ENCODE measurements at places on chromosomes 7 and 10. TPM values are rescaled to one million over a fixed set of nuclear protein-coding genes. Genes with fewer than 3 reads are reported as not detected.

CHPF2 gene
- 13.6 TPM for polyA plus RNA-seq

NUTM2E gene
- polyA plus RNA-seq, result not detected

GPR26 gene
- not detected for polyA plus RNA-seq

CCDC7 gene
- polyA plus RNA-seq, result 0.96 TPM

LFNG gene
- 13.7 TPM for polyA plus RNA-seq

ANXA7 gene
- 36.7 TPM for polyA plus RNA-seq

NUP42 gene
- polyA plus RNA-seq, result 17.3 TPM

TFR2 gene
- 0.53 TPM for polyA plus RNA-seq

VAX1 gene
- polyA plus RNA-seq, result not detected

TFPI2 gene
- 0.38 TPM for polyA plus RNA-seq

FAM25G gene
- 6.3 TPM for polyA plus RNA-seq

GDF10 gene
- polyA plus RNA-seq, result 0.33 TPM

CLRN3 gene
- polyA plus RNA-seq, result not detected

PNLIP gene
- 0.14 TPM for polyA plus RNA-seq

ERVW-1 gene
- not detected for polyA plus RNA-seq

GJD4 gene
- polyA plus RNA-seq, result not detected

CARD11 gene
- polyA plus RNA-seq, result 1.3 TPM

WIPF3 gene
- polyA plus RNA-seq, result 1.2 TPM
